ENCODE measurements at places on chromosomes 6 and 20. TPM values are rescaled to one million over a fixed set of nuclear protein-coding genes. Genes with fewer than 3 reads are reported as not detected.

Gene NUP153
- 74.6 TPM for total RNA-seq

Gene ZNF311
- 1.3 TPM for total RNA-seq

Gene MLN
- not detected for total RNA-seq

Gene PLAGL1
- 29.9 TPM for total RNA-seq

- no peaks in the 10 kb centered on the region for H3K36me3 ChIP-seq
- peaks cover 7% of the 10 kb centered on the region for H3K4me1 ChIP-seq
- H3K27me3 ChIP-seq: no peaks in the 10 kb centered on the region
Measured at GRCh38 chr20:50628853-50629669, 62.3 kb downstream of the RIPOR3 start.

DNA sequence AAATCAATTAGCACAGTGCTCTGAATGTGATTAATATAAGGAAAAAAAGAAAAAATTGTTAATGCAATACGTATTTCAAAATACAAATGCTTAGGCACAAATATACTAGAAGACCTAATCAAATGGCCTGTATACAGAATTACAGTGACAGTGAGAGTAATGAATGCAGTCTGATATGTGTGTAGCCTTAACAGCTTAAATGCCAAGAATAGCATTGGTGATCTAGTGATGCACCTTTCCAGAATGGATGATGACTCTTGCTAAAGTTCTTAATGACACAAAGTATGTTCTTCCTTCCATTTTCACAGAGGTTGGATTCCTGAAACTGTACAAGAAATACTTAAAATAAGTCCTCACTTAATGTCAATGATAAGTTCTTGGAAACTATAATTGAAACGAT, 131.0 kb downstream of the CDKAL1 start:
- no peak overlapping the region for H3K4me3 ChIP-seq
- peaks cover 12% of the 10 kb centered on the region for H3K4me1 ChIP-seq
- no peaks in the 10 kb centered on the region for H3K36me3 ChIP-seq
- no peaks in the 10 kb centered on the region for H3K27me3 ChIP-seq
- no peak overlapping the region for H3K27ac ChIP-seq

DNA sequence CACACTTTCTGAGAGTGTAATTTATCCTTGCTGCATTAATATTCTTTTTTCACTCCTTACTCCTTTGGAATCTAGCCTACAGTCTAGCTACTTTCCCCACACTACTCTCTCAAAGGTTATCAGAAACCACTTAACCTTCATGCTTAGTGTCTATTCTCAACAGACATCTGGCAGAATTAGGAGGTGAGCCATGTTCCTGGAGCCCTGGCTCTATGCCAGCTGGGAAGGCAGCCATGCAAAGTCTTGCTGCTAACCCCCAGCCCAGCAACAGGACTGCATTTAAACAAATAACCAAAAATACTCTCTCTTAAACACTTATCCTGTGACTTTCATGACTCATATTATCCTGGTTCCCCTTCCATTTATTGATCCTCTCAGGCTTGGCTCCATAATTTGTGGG, 260.2 kb downstream of the BCKDHB start:
- DNase-seq: no peak
- H3K27me3 ChIP-seq: no peaks in the 10 kb centered on the region
- H3K4me1 ChIP-seq: peaks cover 6% of the 10 kb centered on the region
- peaks cover 6% of the 10 kb centered on the region for H3K36me3 ChIP-seq

- no peak overlapping the region for H3K27ac ChIP-seq
- H3K36me3 ChIP-seq: no peaks in the 10 kb centered on the region
- H3K27me3 ChIP-seq: no peaks in the 10 kb centered on the region
- H3K4me1 ChIP-seq: no peaks in the 10 kb centered on the region
- no peak overlapping the region for H3K4me3 ChIP-seq
Measured at GRCh38 chr6:106849676-106850332, 124.7 kb downstream of the CD24 start.

DNA sequence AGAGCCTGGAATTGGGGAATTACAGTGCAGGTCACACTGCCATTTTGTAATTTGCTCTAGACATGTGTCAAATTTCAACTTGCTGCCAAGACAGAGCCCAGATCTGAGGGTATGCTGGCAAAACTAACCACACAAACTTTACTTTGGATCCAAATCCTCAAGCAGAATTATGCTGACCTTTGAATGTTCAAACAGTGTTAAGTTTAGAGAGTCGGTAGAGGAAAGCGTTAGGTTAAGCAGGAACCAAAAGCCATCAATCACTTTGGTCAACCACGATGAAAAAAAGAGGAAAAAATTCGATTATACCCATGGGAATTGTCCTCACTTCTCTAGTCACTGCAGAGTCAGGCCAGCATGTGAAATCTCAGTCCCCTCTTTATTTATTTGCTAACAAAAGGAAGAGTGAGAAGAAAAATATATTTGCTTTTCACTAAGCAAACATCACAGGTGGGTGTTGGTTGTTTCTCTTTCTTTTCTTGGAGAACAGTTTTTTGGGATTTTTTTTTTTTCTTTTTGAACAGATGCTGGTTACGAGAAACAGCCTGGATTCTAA, 105.1 kb upstream of the ADGRF1 start:
- H3K27ac ChIP-seq: no peak overlapping the region
- H3K4me3 ChIP-seq: no peak overlapping the region
- H3K4me1 ChIP-seq: peaks cover 18% of the 10 kb centered on the region
- no peaks in the 10 kb centered on the region for H3K27me3 ChIP-seq
- no peaks in the 10 kb centered on the region for H3K36me3 ChIP-seq
